ENCODE measurements at places on chromosomes 1 and 21. TPM values are rescaled to one million over a fixed set of nuclear protein-coding genes. Genes with fewer than 3 reads are reported as not detected.

DNA sequence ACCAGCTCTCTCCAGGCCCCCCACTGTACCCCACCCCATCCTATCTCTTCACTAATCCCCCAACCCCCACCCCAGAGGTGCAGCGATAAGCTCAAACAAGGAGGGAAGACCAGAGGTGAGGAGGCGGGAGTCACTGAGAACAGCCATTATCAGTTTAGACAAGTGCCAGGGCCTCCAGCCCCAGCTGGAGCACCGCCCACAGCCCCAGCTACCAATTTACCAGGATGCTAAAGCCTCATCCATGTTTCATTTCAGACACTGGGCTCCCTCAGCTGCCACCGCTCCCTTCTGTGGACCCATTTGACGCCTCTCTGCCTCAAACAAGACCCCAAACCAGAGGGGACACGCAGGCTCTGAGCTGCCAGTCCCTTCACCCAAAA lies 80.6 kb downstream of the DISP3 start:
- no peak for DNase-seq

Gene ETV3L
- total RNA-seq = not detected

Gene PLEKHA6
- 0.29 TPM for total RNA-seq

Gene IQCC
- total RNA-seq = 7.2 TPM

DNA sequence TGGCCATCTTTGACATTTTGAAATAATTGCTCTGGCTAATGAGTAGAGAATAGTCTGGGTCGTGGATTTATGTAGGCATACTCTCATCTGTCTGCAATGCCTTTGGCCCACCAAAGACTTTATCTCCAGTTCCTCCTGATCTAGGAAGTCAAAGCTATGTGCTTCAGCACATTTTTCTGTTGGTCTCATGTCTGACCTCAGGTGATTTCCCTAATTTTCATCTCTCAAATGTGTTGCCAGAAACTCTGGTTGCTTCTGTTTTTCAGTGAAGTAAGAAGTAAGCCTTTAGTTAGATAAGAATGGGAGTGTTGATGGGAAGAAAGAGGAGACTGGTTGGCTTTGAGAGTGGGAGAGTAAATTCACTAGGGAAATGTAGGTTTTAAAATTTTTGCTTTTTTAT lies 66.4 kb downstream of the GPR88 start:
- no peak for DNase-seq

- no peak for DNase-seq
Measured at GRCh38 chr1:17540255-17541001, 930 bp downstream of the ARHGEF10L start.

DNA sequence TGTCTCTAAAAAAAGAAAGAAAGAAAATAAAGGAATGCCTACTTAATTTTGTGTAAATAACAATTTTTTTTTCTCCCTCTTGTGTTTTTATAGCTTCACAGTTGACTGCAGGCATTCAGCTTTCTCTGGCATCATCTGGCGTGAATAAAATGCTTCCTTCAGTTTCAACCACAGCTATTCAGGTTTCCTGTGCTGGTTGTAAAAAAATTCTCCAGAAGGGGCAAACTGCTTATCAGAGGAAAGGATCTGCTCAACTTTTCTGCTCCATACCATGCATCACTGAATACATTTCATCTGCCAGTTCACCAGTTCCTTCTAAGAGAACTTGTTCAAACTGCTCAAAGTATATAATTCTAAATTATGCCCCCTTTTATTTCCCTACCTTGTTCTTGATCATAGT lies 18.0 kb downstream of the ZMYM1 start:
- no peak for DNase-seq

Gene MPL
- not detected for total RNA-seq

DNA sequence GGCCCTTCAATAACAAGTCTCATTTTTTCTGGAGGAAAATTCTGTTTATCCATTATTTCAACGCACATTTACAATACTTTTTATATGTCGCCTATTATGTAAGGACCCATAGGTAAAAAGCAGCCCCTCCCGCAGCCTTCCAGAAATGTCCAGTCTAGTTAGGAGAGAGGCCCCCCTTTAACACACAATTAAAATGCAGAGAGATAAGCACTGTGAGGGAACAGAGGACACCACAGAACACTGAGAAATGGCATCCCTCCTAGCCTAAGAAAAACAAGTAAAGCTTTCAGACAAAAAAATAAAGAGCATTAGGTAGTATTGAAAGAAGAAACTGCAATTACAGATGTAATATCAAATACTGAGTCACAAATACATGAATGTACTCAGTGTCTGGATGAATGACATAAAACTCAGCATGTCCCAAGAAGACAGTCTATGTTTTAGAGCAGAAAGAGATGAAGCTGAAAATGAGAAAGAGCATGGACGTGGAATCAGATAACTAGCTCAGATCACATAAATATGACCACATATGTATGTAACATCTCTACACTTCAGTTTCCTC lies 62.9 kb downstream of the DAB1 start:
- DNase-seq = no peak

Gene EFNA3
- total RNA-seq = 1.9 TPM

DNA sequence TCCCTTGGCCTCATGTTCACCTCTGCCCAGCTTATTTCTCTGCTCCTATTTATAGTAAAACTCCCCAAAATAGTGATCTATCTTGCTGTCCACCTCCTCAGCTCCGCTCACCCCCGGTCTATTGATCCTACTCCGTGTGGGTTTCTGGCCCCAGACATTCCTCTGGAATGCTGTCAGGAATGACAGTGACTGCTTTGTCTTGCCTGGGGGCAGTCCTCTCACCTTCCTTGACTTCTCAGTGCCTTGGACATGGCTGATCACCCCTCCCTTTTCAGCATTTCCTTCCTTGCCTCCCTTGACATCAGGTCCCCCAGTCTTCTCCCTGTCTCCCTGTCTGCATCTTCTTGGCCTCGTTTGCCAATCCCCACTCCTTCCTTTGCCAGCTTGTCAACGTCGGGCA lies 108.1 kb upstream of the BACE2 start:
- DNase-seq = no peak

Gene TMEM61
- not detected for total RNA-seq

Gene FNDC10
- 4.4 TPM for total RNA-seq

DNA sequence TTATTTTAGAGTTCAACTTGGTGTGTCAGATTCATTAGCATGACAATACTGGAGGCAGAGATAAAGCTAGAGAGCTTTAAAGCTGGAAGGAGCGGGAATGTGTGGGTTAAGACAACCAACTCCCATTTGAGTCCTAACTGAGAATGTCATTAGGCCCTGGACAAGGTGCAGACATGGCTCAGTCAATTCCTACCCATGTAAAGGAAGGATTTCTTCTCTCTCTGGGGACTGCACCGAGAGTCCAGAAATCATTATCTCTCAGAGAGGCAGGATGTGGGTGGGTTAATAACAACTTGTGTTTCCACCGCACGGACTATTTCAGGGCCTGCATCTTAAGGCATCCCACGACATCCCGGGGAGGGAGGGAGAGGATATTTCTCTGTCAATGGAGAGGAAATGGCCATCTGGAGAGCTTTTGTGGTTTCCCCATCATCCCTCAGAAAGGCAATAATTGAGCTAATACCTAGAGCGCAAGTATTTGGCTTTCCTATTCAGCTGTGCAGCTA lies 46.7 kb upstream of the SARS1 start:
- no peak for DNase-seq

DNA sequence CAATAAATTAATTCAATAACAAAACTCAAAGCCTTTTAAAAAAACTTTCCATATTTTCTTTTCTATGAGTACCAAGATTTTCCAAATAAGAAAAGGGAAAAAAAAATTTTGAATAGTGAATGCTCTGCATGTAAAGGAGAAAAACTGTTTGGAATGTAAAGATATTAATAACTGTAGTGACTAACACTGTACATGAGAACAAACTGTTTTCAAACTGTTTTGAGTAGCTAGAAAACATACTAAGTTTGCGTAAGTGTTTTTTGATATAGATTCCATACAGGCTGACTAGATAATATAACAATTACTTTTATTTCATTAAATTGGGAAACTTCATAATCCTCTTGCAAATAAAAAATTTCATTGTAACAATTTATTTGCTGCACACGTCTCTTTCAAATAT lies 150.5 kb downstream of the DPYD start:
- no peak for DNase-seq

Gene FMN2
- not detected for total RNA-seq

Gene SMIM12
- 52.7 TPM for total RNA-seq

Gene ADGRL2
- total RNA-seq = not detected

DNA sequence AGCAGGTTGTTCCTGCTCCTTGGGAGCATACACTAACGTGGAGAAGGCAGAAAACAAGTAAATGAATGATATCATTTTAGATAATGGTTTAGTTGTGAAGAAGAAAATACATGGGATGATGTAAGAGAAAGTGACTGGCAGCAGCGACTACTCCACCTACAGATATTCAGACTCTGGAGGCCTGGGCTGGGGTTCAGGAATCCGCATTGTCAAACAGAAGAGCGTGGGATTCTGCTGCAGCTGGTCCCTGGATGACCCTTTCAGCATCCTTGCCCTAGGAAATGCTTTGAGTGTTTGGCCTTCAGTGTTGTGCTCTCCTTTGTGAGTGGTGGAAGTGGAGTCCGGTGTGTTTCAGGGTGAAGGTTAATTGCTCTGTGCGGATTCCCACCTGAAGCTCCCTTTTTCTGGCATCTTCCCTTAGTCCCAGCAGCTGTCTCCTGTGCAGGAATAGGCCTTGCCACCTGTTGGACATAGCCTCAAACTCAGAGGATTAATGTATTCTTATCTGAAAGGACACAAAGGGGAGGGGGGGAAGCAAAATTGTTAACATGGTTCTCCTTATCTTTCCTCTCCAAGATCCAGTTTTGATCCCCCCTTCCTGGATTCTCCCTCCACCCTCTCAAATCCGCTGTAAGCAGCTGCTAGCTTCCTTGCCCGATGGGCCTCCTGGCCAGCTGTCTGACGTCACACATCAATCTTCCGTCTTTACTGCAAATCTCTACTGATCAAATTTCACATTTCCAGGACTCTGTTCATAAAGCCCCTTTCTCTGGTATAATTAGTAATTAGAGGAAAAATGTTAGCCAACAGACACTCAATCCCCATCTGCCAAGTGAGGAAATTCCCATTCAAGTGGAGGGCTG lies 68.3 kb upstream of the SPAG17 start:
- no peak for DNase-seq

GRCh38 chr1:6634371-6635052 lies 9.8 kb downstream of the THAP3 start:
- DNase-seq = peak; percentile 54

GRCh38 chr1:44630116-44630515 lies 44.2 kb downstream of the TMEM53 start:
- DNase-seq = no peak

DNA sequence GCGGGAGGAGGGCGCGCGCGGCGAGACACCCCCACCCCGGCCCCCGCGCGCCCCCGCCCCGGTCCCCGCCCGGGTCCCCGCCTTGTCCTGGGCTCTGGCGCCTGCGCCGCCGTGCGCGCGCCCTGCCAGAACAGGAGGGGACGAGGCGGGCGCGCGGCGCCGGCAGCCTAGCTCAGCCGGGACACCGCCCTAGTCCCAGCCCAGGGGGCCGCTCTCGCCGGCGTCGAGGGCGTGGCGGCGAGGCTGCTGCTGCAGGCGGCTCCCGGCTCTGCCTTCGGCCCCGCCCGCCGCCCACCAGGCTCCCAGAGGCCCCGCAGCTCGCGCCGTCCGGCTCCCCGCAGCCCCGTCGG lies at the start of gene RCAN3:
RCAN3 (plus strand) TSS at position 128 of the 350 bp plus-strand sequence. CDS start 11,537 bp downstream, outside the sequence.
- DNase-seq = peak; percentile 95

Gene F13B
- total RNA-seq = not detected

- DNase-seq = no peak
Measured at GRCh38 chr1:246069581-246069980, 437.5 kb downstream of the SMYD3 start.
